Fibroblast of upper back skin (primary cell): ENCODE measurements at places on chromosomes 2 and 18.
A peak's percentile ranks its signal among the peaks of the same experiment; 100 is the strongest.

DNA sequence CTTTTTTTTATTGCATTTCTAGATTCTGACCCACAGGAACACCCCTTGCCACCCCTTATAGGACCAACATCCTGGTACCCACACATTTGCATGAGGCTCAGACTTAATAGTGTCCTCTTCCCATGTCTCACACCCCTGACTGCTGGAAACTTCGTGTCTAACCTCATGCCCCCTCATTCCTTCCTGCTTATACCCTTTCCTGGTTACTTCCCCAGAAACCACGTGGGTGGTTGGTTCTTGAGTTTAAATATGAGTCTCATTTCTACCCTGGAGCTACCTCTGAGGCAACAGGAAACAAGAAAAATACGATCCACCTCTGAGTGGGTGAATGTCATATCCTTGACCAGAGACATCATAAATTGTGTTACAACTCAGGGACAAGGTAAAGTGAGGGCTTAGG lies 1.6 kb downstream of the TNP1 start:
- DNase-seq = no peak

GRCh38 chr2:217960351-217960750 lies 42.4 kb downstream of the TNS1 start:
- no peak for DNase-seq

- DNase-seq = no peak
Measured at GRCh38 chr2:3460831-3461800, 58.2 kb downstream of the ADI1 start.

- no peak for DNase-seq
Measured at GRCh38 chr2:131366643-131367042, 2.7 kb upstream of the RAB6D start.

DNA sequence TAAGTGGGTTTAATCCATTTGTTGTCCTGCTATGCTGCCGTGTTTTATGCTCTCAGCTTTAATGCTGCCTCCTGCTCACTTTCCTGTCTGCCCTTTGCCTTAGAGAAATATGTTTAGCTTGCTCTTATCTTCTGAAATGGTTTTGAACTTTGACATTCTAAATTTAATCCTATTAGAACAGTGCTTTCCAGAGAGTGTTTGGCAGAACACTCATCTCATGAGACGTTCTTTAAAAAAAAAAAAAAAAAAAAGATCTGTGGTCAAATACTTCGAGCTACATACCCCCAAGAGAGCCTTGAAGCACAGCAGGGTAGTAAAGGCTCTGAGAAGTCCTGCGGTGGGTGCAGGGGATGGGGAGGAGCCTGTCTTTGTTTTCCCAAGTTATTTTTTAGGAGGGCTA lies 161.3 kb downstream of the SPP2 start:
- peak; percentile 17 for DNase-seq

DNA sequence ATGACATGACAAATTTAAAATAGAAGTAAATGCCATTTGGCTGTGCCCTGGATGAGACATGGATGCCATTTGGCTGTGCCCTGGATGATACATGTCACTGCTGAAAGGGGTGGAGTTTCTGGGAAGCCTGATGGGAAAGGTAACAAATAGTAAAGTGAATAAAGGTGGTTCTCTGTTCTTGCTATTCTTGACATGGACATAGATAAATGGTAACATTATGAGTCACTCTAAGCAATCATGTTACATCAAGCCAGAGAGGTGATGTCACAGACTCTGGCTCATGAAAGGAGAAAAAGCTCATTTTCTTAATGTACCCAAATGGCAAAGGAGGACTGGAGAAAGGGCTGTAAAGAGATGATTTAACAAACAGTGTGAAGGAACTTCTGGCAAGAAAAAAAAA lies 86.4 kb downstream of the EML6 start:
- peak; percentile 56 for DNase-seq

GRCh38 chr18:35345460-35345921 lies 1.3 kb upstream of the ZNF24 start:
- DNase-seq = no peak

- DNase-seq = no peak
Measured at GRCh38 chr2:221641181-221641871, 69.2 kb upstream of the EPHA4 start.

- DNase-seq = no peak
Measured at GRCh38 chr2:222307978-222308730, 9.4 kb upstream of the PAX3 start.

GRCh38 chr2:105598829-105599698 lies 145.6 kb upstream of the NCK2 start:
- no peak for DNase-seq

GRCh38 chr18:46362533-46362932 lies 258.3 kb downstream of the HAUS1 start:
- no peak for DNase-seq

GRCh38 chr2:213544940-213545339 lies 260.7 kb downstream of the SPAG16 start:
- DNase-seq = no peak

GRCh38 chr2:193843675-193844074 lies 1648.9 kb upstream of the TMEFF2 start:
- DNase-seq = no peak

- DNase-seq = no peak
Measured at GRCh38 chr2:68506170-68506569, 38.8 kb downstream of the APLF start.

DNA sequence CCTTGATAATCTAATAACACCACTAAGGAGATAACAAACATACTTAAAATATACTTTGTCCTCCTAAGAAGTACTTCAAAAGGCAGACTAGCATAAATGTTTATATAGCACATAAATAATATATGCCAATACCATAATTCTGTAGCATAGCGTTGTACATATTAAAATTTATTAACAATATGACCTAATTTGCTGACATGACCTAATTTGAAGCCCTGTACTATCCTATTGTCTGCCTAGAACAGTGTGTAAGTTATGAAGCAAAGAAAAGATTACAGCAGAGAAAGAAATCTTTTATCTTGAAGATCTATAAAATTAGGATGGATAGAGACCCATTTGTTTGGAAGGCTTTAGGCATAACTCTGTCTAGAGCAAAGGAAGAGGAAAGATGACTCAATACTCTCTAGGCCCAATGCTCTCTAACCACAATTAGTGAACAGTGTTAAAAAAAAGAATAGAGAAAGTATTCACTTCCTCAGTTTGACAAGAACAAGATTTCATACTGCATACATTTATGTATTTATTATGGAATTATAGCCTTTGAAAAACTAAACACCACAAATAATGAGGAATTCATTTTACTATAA lies 231.3 kb downstream of the ZRANB3 start:
- DNase-seq = peak; percentile 45

- peak; percentile 56 for DNase-seq
Measured at GRCh38 chr18:33495278-33495677, 54.8 kb upstream of the CCDC178 start.

GRCh38 chr2:180829261-180829660 lies 151.1 kb upstream of the UBE2E3 start:
- DNase-seq = no peak

- DNase-seq = peak; percentile 70
Measured at GRCh38 chr18:35178260-35178659, 62.6 kb upstream of the ZNF397 start.

- peak; percentile 86 for DNase-seq
Measured at GRCh38 chr2:118530976-118531375, 316.5 kb downstream of the EN1 start.

GRCh38 chr18:54109131-54109683 lies 115.3 kb downstream of the MBD2 start:
- peak; percentile 49 for DNase-seq

DNA sequence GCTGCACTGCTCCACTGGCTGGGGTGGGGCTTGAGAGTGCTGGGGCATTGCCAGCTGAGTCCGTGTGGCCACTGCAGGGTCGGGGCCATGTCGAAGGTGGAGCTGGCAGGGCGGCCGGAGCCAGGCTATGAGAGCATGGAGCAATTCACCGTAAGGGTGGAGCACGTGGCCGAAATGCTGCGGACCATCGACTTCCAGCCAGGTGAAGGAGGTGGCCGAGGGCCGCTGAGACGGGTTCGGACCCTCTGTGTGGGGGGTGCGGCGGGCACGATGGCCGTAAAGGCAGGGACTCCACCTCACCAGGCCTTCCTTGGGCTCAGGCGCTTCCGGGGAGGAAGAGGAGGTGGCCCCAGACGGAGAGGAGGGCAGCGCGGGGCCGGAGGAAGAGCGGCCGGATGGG lies 2.1 kb downstream of the UCN start:
- DNase-seq = no peak

- peak; percentile 4 for DNase-seq
Measured at GRCh38 chr2:195984923-195985726, 83.5 kb downstream of the DNAH7 start.

- DNase-seq = peak; percentile 36
Measured at GRCh38 chr18:54269893-54270844, 852 bp downstream of the POLI start.

- DNase-seq = no peak
Measured at GRCh38 chr2:241109210-241110088, 7.4 kb upstream of the MTERF4 start.

DNA sequence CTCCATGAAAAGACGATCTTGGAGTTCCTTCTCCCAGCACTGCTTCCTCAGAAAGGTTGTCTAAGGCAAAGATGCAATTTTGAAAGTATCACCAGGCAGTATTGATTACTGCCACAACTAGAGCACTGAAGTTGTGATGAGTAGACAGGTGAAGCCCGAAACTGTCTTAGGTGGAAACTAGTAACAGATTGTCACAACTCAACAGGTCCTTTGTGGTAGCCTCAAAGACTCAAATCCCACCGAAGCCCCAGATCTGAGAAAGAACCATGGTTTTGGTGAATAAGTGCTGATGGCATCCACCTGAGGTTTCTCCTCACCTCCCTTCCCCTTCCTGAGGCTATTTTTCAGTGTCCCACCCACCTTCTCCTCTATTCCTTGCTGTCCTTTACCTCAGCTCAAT lies 248.0 kb downstream of the DSEL start:
- DNase-seq = no peak

GRCh38 chr2:138502255-138503086 lies 901 bp downstream of the SPOPL start:
- DNase-seq = no peak

- DNase-seq = no peak
Measured at GRCh38 chr2:42848265-42848664, 55.9 kb upstream of the HAAO start.

DNA sequence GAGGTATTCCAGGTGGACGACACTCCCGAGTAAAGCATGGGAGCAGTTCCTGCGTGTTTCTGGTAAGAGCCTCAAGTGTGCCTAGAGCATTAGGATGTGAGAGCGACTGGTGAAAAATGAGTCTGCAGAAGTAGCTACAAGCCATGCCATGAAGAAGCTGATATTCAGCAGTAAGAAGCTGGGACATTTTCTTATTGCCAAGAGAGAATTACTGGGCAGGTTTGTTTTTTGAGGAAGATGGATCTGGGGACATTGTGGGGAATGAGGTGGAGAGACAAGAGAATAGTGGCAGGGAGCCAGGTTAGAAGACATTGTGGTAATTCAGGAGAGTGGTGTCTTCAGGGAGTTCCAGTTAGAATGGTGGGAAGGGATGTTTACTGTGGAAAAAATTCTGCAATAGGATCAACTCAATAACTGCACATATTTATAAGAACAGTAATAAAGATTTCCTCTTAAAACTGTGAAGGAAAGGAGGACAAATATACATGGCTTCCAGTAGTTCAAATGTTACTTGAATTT lies 38.2 kb downstream of the CRIM1 start:
- DNase-seq = peak; percentile 35

GRCh38 chr2:37436323-37436722 lies 91.9 kb downstream of the QPCT start:
- no peak for DNase-seq

- no peak for DNase-seq
Measured at GRCh38 chr18:50131591-50131990, 63.4 kb downstream of the MYO5B start.

GRCh38 chr2:240396623-240397541 lies 38.6 kb upstream of the GPC1 start:
- no peak for DNase-seq

DNA sequence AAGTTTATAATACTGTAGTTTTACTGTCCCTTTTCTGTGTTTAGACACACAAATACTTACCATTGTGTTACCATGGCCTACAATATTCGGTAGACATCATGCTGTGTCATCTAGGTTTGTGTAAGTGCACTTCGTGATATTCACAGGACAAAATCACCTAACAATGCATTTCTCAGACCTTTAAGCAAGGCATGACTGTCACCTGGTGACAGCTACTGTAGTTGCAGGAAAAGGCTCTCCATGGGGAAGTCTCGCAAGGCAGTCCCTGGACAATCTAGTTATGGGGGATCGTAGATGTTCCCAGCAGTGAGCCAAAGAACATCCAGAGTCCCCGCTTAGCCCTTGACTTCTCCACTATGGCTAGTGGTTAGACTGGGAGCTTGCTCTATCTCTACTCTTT lies 73.1 kb downstream of the EIF2AK3 start:
- no peak for DNase-seq

GRCh38 chr18:77124452-77124922 lies 8.1 kb downstream of the MBP start:
- no peak for DNase-seq

GRCh38 chr18:75531212-75531850 lies 103.8 kb upstream of the SMIM21 start:
- no peak for DNase-seq

DNA sequence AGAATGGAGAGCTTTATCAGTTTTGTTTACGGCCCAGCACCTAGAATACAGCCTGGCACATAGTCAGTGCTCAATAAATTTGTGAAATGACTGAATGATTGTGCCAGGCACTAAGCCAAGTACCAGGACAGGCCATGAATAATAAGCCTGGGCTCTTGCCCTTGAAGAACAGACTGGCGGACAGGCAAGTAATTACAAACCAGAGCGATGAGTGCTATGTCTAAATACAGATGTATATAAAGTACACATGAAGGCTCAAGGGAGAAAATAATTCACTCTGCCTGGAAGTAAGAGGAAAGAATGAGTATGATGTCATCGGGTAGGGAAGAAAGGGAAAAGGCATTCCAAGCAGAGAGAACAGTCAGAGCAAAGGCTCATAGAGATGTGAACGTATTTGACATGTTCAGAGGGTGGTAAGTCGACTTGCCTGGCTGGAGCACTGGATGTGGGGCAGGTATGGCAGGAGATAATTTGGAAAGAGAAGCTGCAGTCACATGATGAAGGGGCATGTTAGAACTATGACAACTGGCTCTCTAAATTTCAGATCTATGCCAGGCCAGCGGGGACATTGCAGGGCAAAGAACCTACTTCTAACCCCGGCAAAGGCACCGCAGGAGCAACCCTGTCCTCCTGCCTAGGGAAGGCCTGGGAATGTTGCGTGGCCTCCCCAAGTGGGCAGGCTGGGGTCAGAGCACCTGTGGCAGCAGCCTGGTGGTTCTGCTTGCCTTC lies 119.1 kb upstream of the STPG4 start:
- DNase-seq = peak; percentile 93

- DNase-seq = no peak
Measured at GRCh38 chr2:127584516-127585033, 49.1 kb downstream of the MYO7B start.

DNA sequence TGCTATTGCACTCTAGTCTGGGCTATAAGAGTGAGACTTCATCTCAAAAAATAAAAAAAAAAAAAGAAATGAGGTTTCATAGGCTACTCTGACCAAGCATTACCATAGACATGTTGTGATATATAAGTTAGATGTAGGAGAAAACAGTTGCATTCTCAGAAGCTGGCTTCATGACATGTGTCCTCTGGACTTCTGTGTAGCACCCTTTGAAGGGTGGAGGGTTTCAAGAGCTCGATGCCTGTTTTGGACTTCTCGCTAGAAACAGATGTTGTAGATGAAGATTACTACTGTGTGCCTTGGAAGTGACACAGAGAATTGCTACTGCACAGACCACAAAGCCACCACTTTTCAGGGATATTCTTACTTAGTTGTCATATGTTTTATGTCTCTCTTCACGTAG lies 91.0 kb downstream of the TMEM247 start:
- DNase-seq = no peak
